CD14-positive monocyte (primary cell): ENCODE measurements at places on chromosomes 16 and 17.
A peak's percentile ranks its signal among the peaks of the same experiment; 100 is the strongest.

DNA sequence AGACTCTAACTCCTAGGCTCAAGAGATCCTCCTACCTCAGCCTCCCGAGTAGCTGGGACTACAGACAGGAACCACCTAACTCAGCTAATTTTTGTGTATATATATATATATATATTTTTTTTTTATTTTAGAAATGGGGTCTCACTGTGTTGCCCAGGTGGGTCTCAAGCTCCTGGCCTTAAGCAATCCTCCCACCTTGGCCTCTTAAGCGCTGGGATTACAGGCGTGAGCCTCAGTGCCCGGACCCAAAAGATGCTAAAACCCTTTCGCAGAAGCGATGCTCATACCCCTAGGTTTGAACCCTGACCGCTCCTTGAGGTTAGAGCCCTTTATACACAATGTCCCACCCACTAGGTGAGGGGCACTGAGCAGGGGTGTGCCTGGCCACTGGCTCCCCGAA lies 2.2 kb upstream of the CLDN9 start:
- no peaks in the 10 kb centered on the region for H3K36me3 ChIP-seq
- no peak overlapping the region for H3K4me3 ChIP-seq
- peaks cover 47% of the 10 kb centered on the region for H3K4me1 ChIP-seq

- H3K27me3 ChIP-seq, result no peaks in the 10 kb centered on the region
- H3K27ac ChIP-seq, result no peak overlapping the region
Measured at GRCh38 chr17:60901806-60902205, 224.2 kb downstream of the BCAS3 start.

GRCh38 chr16:31043352-31043751 lies 10.0 kb downstream of the STX4 start:
- H3K4me3 ChIP-seq, result no peak overlapping the region
- no peaks in the 10 kb centered on the region for H3K27me3 ChIP-seq
- no peak for DNase-seq
- H3K27ac ChIP-seq, result no peak overlapping the region
- peaks cover 44% of the 10 kb centered on the region for H3K36me3 ChIP-seq

DNA sequence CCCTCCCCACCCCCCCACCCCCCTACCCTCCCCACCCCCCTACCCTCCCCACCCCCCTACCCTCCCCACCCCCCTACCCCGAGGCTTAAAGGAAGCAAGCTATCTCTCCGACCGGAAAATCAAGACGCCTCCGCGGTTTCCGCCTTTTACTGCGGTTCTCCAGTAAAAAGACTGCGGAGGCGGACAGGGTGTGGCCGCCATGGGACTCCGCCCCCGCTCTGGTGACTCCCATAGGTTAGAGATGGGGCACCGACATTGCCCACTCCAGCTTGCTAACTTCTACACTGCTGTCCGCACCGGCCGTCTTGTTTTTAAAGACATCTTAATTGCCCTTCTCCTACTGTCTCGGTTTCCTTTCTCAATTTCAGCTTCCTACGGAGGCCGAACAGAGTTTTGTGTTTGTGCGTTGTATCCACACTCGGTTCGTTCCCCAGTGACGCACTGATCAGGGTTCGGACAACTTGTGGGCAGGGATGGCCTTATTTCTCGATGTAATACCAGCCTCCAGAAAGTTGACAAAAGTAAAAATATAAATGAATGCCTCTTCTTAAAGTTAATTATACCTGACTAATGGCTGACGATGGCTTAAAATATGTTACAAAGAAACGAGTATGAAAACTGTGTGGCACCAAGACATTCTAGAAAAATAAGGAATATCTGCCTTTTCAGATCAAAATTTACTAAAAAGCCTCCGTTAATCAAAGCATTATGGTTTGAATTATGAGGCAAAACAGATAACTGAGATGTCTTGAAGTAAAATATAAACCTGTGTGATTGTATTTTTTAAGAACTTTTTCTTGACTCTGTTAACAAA lies 1.1 kb upstream of the ZNF200 start:
- peak overlapping the region; percentile 53 for H3K27ac ChIP-seq
- H3K4me3 ChIP-seq, result no peak overlapping the region
- DNase-seq, result peak; percentile 37
- H3K4me1 ChIP-seq, result peaks cover 13% of the 10 kb centered on the region

- H3K4me1 ChIP-seq, result no peaks in the 10 kb centered on the region
- H3K27me3 ChIP-seq, result no peaks in the 10 kb centered on the region
- no peak overlapping the region for H3K4me3 ChIP-seq
- H3K36me3 ChIP-seq, result peaks cover 99% of the 10 kb centered on the region
- no peak overlapping the region for H3K27ac ChIP-seq
Measured at GRCh38 chr17:27609611-27610303, 21.2 kb upstream of the LGALS9 start.

DNA sequence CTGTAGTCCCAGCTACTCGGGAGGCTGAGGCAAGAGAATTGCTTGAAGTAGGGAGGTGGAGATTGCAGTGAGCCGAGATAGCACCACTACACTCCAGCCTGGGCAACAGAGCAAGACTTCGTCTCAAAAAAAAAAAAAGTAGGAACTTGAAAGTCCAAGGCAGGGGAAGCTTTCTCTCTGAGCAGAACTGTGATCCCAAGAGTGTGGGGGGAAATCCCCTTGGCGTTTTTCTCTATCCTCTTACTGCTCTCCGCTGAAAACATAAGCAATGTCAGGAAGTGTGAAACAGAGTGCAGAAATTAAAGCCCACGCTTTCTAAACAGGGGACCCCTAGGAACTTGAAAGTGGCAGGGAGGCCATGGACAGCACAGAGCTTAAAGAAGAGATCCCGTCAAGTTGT lies 9.8 kb upstream of the CMTM3 start:
- DNase-seq, result no peak
- peaks cover 28% of the 10 kb centered on the region for H3K4me1 ChIP-seq
- no peaks in the 10 kb centered on the region for H3K27me3 ChIP-seq
- no peak overlapping the region for H3K27ac ChIP-seq
- no peaks in the 10 kb centered on the region for H3K36me3 ChIP-seq

DNA sequence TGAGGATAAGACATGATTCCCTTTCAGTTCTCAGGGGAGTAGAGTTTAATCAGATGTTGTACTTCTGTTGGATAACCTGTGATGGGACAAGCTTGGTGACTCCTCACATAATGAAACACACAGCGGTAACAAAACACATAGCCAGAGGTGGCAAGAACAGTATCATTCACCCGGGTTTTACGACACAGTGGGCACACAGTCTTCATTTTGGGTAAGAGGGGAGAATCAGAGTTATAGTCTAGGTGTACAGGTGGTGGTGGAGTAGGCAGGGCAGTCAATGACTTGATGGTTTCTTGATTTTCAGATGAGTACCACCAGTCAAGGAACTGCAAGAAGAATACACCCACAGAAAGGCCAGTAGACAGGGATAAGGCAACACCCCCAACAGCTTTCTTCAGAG lies 2.6 kb downstream of the PEX12 start:
- no peaks in the 10 kb centered on the region for H3K27me3 ChIP-seq
- H3K4me3 ChIP-seq, result no peak overlapping the region
- peaks cover 28% of the 10 kb centered on the region for H3K36me3 ChIP-seq
- no peak overlapping the region for H3K27ac ChIP-seq
- no peak for DNase-seq

DNA sequence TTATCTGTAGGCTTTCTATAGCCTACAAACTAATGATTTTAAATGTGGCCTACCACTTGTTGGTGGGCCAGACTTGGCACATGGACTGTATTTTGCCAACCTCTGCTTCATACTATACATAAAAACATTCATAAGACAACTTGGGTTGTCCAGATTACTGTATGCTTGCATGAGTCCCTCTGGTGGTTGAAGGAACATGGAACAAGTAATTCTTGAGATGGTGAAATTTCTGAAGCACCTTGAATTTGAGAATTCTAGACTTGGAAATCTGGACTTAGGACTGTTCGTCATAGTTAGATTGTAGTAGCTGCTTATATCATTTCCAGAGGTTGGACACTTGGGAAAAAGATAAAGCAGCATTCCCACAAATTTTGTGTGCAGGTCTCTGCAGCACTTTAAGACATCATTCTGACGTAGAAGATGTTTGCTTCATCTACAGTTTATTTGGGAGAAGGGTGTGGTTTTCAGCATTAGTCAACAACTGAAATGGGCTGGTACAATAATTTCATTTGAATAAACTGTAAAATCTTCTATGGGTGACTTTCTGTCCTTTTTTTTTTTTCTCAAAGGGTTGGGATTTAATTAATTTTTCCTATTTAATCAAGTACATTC lies 31.2 kb downstream of the NFATC3 start:
- peaks cover 16% of the 10 kb centered on the region for H3K4me1 ChIP-seq
- no peaks in the 10 kb centered on the region for H3K27me3 ChIP-seq
- H3K4me3 ChIP-seq, result no peak overlapping the region
- H3K36me3 ChIP-seq, result no peaks in the 10 kb centered on the region
- no peak for DNase-seq
- H3K27ac ChIP-seq, result no peak overlapping the region

- DNase-seq, result no peak
- H3K27me3 ChIP-seq, result no peaks in the 10 kb centered on the region
- H3K4me3 ChIP-seq, result no peak overlapping the region
- no peak overlapping the region for H3K27ac ChIP-seq
- no peaks in the 10 kb centered on the region for H3K4me1 ChIP-seq
Measured at GRCh38 chr16:9647981-9648701, 534.1 kb downstream of the GRIN2A start.

GRCh38 chr17:45398800-45399199 lies 33.9 kb downstream of the ARHGAP27 start:
- no peaks in the 10 kb centered on the region for H3K27me3 ChIP-seq
- peaks cover 10% of the 10 kb centered on the region for H3K4me1 ChIP-seq
- no peak for DNase-seq
- H3K36me3 ChIP-seq, result peaks cover 97% of the 10 kb centered on the region
- H3K27ac ChIP-seq, result no peak overlapping the region

GRCh38 chr17:40936437-40936971 lies 942 bp downstream of the KRT23 start:
- DNase-seq, result peak; percentile 64
- peaks cover 17% of the 10 kb centered on the region for H3K4me1 ChIP-seq
- H3K4me3 ChIP-seq, result no peak overlapping the region
- H3K27me3 ChIP-seq, result peaks cover 7% of the 10 kb centered on the region
- H3K36me3 ChIP-seq, result no peaks in the 10 kb centered on the region
- peak overlapping the region; percentile 71 for H3K27ac ChIP-seq

- no peaks in the 10 kb centered on the region for H3K4me1 ChIP-seq
- no peaks in the 10 kb centered on the region for H3K27me3 ChIP-seq
- H3K4me3 ChIP-seq, result no peak overlapping the region
- peaks cover 71% of the 10 kb centered on the region for H3K36me3 ChIP-seq
- H3K27ac ChIP-seq, result no peak overlapping the region
- no peak for DNase-seq
Measured at GRCh38 chr17:46071796-46072195, 72.7 kb downstream of the STH start.

GRCh38 chr16:13630374-13630773 lies 289.6 kb upstream of the ERCC4 start:
- H3K36me3 ChIP-seq, result no peaks in the 10 kb centered on the region
- no peak overlapping the region for H3K27ac ChIP-seq
- H3K27me3 ChIP-seq, result no peaks in the 10 kb centered on the region
- DNase-seq, result no peak

- H3K27me3 ChIP-seq, result no peaks in the 10 kb centered on the region
- peaks cover 84% of the 10 kb centered on the region for H3K4me1 ChIP-seq
- peak overlapping the region; percentile 91 for H3K27ac ChIP-seq
Measured at GRCh38 chr17:45429339-45430005, 3.2 kb downstream of the ARHGAP27 start.

GRCh38 chr17:29933379-29933778 lies 3.4 kb upstream of the SSH2 start:
- H3K27me3 ChIP-seq, result no peaks in the 10 kb centered on the region
- H3K4me3 ChIP-seq, result no peak overlapping the region
- DNase-seq, result no peak
- peaks cover 25% of the 10 kb centered on the region for H3K4me1 ChIP-seq
- no peaks in the 10 kb centered on the region for H3K36me3 ChIP-seq

DNA sequence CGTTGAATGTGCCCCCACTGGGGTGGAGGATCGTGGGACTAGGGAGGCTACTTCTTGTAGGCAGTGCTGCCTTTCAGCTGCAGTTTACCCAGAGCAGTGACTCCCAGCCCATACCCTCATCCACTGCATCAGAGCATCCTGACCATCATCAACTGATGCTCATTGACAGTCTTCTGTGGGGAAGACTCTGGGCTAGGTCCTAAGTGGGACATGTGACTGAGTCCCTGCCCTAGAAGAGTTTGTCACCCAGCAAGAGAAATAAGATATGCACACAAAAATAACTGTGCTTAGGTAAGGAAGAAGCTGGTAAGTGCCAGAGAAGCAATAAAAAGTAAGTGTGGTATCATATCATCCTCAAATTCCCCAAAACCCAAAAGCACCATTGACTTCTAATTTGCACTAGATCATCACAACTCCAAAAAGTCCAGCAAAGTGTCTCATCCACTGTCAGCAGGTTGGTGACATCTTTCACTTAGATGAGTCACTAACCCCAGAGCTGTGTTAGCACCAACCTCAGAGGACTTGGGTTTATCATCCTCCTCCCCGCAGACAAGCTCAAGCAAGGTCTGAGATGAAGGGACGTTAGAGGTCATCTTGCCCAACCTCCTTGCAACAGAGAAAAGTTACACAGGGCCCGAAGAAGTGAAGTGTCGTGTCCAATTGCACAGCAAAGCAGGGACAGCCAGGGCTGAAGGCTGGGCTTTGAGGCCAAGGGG lies 99.0 kb downstream of the CCDC182 start:
- H3K36me3 ChIP-seq, result no peaks in the 10 kb centered on the region
- H3K27me3 ChIP-seq, result no peaks in the 10 kb centered on the region
- no peaks in the 10 kb centered on the region for H3K4me1 ChIP-seq

DNA sequence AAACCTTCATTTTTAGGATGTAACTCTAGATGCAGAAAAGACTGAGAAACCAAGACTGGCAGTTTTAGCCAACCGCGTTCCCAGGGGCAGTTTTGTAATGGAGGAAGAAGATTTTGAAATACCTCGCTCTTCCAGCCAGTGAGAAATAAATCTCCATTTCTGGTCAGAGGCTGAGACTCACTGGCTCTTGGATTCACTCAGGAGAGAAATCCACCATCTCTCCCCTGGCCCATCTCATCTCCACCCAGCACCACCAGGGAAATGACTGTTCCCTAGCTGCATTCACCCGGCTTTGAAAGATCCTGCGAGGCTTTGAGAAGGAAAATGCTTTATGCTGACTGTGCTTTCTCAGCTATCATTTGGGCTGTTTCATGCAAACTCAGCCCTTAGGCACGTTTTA lies 185.2 kb downstream of the SOX9 start:
- no peak overlapping the region for H3K27ac ChIP-seq
- no peaks in the 10 kb centered on the region for H3K4me1 ChIP-seq
- H3K36me3 ChIP-seq, result no peaks in the 10 kb centered on the region
- DNase-seq, result no peak
- H3K27me3 ChIP-seq, result no peaks in the 10 kb centered on the region

- H3K27ac ChIP-seq, result peak overlapping the region; percentile 57
- peaks cover 35% of the 10 kb centered on the region for H3K4me1 ChIP-seq
- H3K4me3 ChIP-seq, result no peak overlapping the region
- peaks cover 64% of the 10 kb centered on the region for H3K36me3 ChIP-seq
- H3K27me3 ChIP-seq, result no peaks in the 10 kb centered on the region
Measured at GRCh38 chr16:27333104-27333503, 19.3 kb downstream of the IL4R start.
